ENCODE measurements at places on chromosomes 2 and 18.
A peak's percentile ranks its signal among the peaks of the same experiment; 100 is the strongest.

DNA sequence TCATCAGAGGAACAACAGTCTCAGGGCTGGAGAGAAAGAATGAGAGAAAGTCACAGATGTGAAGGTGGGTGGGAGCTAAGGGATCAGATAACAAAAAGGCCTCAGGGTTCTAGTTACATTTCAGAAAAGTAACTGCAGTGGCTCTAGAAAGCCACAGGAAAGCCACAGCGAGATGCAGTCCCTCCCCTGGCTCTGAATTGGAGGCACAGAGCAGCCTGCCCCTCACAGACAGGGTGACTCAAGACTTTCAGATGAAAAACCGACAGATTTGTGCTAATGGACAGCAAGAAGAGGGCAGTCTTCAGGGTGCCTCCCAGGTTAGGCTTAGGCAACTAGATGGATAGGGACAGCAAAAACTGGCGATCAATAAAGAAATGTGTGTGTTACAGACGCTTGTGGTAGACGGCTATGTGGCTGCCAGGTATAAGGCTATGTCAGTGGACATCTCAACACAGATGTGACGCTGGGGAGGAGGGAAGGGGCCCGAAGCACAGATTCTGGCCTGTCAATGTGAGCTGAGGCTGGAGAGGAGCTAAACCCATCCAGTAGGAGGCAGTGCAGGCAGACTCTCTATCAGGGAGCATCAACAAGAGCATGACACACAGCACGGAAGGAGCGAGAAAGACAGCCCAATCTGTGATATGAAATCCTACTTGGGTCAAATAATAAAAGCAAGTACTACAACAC lies 26.2 kb downstream of the UNC50 start:
- no peak for DNase-seq

DNA sequence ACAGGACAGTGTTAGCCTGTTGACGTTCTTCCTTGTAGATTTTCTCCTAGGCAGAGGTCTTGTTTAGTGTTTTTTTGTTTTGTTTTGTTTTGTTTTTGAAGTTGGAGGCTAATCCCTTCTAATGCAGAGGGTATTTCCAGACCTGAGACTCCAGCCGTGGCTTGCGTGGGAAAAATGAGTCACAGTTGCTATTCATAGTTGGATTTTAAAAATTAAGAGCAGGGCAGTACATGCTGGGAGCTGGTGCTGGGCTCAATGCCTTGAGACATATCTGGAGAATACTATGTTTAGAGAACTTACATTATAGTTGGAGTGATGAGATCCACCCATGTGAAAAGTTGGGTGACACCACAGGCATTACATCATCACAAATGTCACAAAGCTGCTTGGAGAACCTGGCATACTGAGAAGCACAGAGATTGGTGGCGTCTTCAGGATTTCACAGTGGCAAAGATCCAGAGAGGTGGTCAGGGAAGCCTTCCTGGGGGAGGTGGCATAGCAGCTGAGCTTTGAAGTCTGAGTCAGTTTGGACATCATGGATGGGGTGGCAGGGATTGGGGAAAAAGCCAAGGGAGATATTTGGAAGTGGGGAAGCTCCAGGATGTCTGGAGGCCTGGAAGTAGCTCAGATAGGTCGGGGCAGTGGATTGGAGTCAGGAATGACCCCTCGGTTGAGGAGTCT lies 249.4 kb downstream of the LOXHD1 start:
- no peak for DNase-seq

GRCh38 chr2:239017491-239018098 lies 169.7 kb downstream of the TWIST2 start:
- DNase-seq, result no peak

- no peak for DNase-seq
Measured at GRCh38 chr2:119422360-119423107, 9.1 kb upstream of the TMEM37 start.

GRCh38 chr2:129481306-129482219 lies 497.9 kb upstream of the RAB6C start:
- no peak for DNase-seq

- no peak for DNase-seq
Measured at GRCh38 chr18:8813611-8814010, 108.3 kb downstream of the MTCL1 start.

DNA sequence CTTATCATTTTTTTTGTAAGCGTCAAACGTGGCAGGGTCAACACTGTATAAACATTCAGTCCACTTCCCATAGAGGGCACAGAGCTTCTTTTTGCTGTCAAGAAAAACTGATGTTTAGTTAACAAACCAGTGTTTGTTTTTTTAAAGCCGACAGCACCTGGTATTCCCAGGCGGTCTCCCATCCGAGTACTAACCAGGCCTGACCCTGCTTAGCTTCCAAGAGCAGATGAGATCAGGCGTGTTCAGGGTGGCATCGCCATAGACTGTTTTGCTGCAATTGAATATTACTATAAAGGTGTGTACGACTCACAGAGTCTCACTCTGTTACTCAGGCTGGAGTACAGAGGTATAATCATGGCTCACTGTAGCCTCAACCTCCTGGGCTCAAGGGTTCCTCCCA lies 31.5 kb downstream of the CABYR start:
- DNase-seq, result no peak

- no peak for DNase-seq
Measured at GRCh38 chr2:196914867-196915460, 11.5 kb downstream of the PGAP1 start.

DNA sequence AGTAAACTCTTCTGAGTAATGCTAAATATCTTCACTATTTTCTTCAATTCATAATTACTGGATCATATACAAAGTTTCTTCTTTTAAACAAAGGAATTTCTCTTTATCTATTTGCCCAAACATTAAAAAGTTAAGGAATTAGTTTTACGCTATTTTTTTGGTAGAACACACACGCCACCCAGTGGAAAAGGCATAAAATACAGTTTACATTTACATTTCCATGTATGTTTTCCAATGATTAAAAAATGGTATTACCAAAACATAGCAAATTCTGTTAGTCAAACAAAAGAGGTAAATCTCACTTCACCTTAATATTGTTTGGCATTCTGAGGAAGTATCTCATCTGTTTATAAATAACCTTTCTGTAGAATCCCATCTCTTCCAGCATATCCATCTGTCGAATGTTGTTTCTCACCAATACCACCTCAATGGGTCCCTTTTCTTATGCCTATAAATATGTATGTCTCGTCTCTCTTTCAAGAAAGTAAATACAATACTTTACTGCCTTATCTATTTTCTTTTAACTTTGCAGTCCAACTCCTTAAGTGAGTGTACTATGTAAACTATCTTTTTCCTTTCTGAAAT lies 7.2 kb downstream of the BOLL start:
- DNase-seq, result peak; percentile 41

DNA sequence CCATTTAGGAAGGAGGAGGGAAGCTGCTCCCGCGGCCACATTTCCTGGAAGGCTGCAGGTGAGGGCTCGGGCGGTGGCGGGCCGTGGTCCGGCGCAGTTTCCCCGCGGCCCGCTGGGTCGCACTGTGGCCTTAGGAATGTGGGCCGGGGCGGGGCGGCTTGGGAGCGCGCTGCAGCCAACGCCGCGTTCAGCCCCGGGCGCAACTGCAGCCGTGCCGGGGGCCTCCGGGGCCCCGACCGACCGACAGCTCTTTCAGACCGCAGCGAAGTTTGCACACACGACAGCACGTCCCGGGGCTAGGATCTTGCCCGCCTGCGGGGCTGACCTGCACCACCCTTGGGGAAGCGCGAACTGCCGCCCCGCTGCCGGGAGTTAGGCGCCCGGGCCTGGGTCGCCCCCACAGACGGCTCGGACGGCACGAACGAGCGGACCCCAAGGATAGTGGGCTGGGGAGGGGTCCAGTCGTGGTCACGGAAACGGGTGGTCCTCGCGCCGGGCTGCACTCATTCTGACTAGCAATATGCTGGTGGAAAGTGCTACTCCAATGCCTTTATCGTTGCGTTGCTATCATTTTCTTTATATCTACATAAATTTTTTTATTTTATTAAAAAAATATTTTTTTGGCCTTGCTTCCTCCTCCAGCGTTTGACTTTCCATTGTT lies 69.9 kb upstream of the DLX2 start:
- peak; percentile 47 for DNase-seq

DNA sequence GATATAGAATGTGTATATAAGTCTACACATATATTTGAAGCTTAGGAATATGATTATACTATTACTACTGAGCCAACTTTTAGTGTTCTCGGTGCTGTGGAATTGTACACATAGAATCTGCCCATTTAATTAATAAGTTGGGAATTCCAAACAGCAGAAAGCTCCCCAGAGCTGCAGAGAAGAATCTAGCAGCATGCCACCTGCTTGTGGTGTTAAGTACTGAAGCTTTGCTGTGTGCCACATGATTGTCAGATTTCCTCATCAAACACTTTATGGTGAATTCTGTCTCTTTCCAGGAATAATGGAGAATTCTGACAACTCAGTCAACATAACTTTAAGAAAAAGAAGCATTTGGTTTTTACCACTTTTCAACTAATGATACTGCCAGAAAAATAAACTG lies 117.8 kb downstream of the WDSUB1 start:
- no peak for DNase-seq

- DNase-seq, result no peak
Measured at GRCh38 chr18:78642296-78642951, 337.2 kb upstream of the SALL3 start.

DNA sequence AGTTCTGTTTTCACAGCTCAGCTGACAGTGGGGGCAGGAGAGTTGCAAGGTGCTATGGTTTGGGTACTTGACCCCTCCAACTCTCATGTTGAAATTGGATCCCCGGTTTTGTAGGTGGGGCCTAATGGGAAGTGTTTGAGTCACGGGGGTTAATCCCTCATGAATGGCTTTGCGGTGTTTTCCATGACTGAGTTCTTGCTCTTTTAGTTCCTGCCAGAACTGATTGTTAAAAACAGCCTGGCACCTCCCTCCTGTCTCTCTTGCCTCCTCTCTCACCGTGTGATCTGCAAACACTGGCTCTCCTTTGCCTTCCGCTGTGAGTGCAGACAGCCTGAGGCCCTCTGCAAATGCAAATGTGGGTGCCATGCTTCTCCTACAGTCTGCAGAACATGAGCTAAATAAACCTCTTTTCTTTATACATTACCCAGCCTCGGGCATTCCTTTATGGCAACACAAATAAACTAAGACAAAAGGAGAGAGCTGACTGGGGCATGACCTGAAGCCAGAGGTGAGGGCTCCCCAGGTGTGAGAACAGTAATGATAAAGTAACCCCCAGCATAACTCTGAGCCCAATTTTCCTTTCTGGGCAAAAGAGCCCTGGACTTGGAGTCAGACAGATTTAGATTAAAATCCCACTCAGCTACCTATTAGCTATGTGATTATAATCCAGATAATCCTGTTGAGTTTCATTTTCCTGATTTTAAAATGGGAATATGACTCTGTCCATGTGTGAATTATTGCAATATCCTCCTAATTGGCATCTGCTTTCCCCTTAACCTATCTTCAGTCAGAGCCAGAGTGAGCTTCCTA lies 64.9 kb upstream of the CAPN13 start:
- no peak for DNase-seq

DNA sequence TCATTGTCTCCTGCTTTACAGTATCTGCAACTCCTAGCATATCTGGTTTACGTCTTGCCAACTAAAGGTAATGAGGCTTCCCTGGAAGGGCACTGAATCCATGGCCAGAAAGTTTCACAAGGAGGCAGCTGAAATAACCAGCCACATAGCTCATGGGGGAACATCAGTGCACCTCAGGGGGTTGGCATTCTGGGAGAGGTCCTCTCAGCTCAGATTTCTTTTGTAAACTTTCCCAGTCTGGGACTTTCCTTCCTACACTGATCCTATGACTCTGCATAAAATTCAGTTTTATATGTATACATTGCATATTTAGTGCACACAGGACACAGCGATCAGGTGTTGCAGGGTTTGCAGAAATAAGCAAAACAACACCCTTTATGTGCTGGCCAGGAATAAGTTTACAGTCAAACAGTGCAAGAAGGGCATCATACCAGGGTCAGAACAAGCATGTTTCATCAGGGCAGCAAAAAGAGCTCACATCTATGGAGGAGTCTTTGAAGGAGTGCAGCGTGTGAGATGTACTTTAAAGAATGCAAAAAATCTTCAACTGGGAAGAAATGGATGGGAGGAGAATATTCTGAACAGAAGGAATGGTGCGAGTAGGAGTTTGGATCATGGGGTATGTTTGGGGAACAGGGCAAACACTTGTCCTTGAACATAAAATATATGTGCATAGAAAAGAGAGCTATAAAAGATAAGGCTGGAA lies 240.6 kb upstream of the RAB12 start:
- no peak for DNase-seq

- DNase-seq, result peak; percentile 78
Measured at GRCh38 chr2:38508311-38509039, 94.3 kb downstream of the HNRNPLL start.
